Effector memory CD8-positive, alpha-beta T cell (primary cell): ENCODE measurements at places on chromosomes 7 and 10.

DNA sequence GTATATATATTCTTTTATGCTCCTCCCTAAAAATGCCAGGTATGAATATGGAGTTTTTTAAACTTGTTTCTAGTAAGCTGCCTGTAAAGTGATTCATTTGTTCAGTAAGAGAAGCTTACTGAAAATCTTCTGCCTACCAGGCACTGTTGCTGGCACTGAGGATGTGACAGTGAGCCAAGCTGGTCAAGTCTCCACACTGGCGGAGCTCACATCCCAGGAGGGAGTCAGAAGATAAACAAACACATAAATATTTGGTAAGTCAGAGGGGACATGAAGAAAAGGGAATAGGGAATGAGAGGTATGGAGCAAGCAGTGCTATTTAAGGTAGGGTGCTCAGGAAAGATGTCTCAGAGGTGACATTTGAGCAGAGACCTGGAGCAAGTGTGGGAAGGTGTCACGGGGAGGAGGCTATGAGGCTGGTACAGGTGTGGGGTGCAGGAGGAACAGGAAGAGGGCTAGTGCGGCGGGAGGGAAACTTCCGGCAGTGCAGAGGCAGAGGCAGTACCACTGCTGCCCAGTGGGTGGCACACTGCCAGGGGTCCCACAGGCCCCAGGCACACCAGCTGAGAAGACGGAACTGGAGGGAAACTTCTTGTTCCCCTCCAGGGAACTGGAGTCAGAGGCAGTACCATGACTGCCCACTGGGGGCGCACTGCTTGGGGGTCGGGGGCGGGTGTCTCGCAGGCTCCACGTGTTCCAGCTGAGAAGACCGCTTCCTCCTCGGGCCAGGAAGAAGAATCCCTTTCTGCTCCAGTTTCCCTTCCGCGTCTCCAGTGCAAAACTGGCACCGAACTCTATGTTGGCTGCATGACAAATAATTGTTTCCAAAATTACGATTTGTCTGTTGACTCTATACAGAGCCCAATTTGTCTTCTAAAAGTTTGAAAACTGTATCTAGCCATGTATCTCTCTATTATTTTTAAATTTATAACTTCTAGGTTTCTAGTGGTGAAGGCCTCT lies 161.0 kb downstream of the TEX36 start:
- DNase-seq: no peak

DNA sequence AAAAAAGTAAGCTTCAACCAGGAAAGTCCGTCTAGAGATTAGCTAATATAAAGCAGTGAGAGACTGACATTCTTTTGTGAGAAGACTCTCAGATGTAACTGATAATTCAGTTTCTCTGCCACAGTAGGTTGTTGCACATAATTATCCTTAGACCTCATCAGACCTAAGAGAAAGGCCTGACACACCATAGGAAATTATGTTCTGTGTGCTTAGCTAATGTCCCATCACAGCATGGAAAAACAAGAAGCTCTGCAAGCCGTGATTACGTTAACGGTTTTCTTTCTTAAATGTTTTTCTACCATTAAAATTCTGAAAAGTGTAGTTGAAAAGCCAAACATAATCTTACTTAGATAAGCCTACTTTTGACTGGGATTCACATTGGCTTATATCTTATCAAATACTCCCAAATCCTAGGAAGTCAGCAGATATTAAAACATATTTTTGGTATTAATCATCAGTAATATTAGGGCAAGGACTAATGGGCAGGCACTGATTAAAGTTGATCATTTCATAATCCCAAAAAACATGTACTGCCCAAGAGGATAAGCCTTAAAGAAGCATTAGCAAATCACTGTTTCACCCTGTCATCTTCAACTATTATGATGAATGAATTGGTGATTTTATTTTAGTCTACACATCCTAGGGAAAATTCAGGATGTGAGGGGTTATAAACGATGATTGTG lies 5.2 kb downstream of the CSTF2T start:
- DNase-seq: no peak

GRCh38 chr10:11162828-11163599 lies 145.3 kb downstream of the CELF2 start:
- DNase-seq: peak; percentile 83

DNA sequence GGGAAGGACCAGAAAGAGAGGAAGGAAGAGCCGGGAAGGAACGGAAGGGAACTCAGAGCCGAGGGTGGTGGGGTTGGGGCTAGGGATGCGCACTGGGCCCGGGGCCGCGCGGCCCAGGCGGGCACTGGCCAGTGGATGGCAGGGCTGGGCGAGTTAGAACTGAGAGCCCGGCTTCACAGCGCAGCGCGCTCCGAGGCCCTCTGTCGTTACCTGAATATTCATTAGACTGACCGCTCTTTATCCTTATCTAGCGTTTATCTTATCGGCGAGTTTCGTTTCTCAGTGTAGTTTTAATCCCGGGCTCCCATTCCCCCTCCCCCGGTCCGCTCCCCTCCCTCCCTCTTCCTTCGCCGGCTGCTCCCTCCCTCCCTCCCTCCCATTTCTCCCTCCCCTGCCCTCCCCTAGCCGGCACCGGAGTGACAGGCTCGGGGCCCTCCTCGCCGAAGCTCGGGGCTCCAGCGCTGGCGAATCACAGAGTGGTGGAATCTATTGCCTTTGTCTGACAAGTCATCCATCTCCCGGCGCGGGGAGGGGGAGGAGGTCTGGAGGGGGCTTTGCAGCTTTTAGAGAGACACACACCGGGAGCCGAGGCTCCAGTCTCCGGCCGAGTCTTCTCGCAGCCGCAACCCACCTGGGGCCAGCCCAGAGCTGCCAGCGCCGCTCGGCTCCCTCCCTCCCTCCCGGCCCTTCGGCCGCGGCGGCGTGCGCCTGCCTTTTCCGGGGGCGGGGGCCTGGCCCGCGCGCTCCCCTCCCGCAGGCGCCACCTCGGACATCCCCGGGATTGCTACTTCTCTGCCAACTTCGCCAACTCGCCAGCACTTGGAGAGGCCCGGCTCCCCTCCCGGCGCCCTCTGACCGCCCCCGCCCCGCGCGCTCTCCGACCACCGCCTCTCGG lies at the start of gene PAX2:
Gene PAX2, plus strand, starts transcription at position 596 of the 895 bp plus-strand sequence. CDS start 679 bp downstream, outside the sequence.
- DNase-seq: no peak

DNA sequence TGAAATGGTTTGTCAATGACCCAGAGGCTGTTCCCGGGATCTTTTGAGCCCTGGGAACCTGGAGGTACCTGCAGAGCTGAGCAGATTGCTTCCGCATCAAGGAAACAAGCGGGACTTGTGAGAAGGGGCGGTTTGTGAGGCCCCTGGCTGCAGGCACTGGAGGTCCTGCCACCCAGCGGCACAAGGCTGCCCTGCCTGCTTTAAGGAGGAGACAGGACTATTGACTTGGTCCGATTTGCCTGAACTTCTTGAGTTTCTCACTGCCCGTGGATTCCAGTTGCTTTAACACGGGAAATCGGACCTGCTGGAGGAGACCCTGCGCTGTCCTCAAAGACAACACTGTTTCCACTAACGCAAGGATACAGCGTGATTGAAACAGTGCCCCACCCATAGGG lies 130.1 kb downstream of the DNAJB6 start:
- DNase-seq: no peak

DNA sequence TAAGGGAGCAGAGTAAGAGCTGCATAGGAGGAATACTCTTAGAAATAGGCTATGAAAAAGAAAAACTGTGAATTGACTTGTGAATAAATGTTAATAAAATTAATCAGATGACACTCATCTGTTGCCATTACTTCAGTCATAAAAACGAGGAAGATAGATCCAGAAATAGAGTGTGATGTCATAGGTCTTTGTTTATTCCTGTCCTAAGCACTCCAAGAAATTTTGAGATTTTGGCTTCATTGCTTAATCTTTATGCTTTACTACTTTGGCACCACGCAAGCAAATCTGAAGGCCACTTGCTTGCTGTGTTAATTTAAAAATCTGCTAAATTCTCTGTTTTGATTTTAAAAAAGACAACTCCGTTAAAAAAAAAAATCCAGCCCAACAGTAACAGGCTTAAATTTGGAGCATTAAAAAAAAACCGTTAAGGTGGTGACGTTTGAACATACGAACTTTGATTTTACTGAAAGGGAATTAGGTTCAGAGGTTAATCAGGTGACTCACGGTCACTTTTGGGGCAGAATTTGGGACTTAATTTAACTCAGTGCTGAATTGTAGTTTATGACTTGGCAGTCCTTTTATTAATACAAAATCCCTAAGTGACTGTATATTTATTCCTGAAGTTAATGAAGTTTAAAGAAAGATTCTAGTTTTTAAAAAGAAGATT lies 3.4 kb downstream of the IFRD1 start:
- no peak for DNase-seq

DNA sequence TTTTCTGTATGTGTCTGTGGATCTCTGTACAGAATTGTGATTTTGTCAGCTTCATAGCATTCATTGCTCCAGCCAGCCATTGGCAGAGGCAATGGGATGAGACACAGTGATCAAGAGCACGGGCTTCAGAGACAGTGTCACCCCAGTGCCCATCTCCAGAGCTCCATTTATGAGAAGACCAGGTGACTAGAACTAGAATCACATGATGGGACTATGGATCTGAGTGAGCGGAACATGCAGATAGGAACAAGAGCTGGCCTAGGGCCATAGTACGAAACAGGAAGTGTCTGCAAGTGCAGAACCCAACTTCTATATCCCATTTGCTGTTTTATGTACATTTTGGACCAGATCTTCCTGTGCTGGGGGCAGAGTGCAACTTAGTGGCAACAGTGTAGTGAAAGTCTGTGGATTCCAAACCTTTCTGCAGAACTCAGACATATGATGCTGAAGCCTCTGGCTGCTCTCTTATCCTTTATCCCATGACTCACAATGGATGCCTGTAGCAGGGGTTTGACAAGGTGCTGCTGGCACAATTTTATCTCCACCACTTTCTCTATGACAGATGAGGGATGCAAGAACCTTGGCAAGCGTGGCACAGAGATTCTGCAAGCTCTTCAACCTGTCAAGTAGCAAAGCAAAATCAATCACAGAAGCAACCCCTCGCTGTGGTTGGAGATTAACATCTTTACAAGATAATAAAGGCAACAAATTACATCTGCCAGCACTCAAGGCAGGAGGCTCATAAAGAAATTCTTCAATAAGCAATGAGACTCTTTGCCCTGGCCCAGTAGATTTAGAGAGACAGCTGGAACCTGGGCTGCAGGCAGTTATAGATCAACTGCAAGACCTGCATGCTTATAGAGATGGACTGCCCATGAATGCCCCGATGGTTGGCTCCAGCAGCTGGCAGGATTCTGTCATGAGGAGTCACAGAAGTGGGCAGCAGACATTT lies 681.3 kb downstream of the TNS3 start:
- DNase-seq: no peak

DNA sequence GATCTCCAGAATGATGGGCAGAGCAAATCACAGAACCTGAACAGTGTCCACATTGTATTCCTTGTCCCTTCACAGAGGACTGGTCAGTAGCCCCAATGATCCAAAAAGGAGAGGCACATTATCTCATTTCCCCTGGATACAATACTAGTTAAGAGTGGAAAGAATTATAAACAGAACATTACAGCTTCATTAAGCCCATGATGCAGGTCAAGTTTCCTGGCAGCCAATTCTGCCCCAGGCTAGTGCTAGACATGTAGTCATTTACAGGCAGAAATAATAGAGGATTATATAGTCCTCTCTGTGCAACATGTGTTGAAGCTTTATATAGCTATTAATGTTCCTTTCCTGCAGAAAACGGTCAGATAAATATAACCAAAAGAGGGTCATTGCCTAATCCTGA lies 124.3 kb upstream of the WNT16 start:
- no peak for DNase-seq

DNA sequence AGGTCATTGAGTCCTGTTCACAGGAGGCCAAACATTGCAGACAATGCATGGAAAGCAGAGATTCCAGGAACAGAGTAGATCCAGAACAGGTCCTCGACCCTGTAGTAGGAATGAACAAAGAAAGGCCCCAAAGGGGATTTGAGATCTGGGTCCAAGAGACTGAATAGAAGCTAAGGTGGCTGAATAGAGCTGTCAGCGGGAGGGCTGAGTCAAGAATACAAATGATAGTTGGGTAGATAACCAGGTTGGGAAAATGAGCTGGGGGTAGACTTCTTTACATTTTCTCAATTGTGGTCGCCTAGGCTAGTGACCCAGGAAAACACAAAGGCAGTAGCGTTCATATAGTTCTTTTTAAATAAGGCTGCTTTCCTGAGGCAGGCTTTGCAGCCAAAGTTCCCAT lies 103.4 kb upstream of the ELMO1 start:
- no peak for DNase-seq

- no peak for DNase-seq
These were observed 87.5 kb downstream of the VOPP1 start for GRCh38 chr7:55484834-55485233.

GRCh38 chr7:28686418-28686800 lies 271.7 kb downstream of the TRIL start:
- DNase-seq: no peak

DNA sequence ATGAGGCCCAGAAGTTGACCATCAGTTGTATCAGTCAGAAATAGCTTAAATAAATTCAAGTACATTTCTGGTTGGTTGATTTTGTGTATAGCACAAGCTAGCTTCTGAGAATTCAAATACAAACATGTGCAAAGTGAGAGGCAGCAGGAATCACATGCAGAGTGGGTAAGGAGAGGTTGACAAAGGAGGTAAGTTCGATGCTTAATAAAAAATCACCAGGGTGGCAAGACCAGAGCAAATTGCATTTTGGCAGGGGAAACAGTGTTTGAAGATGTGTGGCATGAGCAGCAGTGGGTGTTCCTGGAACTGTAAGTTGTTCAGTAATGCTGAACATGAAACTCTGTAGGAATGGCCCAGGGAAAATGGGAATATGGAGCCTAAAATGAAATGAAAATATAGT lies 52.6 kb downstream of the GNAI1 start:
- no peak for DNase-seq

DNA sequence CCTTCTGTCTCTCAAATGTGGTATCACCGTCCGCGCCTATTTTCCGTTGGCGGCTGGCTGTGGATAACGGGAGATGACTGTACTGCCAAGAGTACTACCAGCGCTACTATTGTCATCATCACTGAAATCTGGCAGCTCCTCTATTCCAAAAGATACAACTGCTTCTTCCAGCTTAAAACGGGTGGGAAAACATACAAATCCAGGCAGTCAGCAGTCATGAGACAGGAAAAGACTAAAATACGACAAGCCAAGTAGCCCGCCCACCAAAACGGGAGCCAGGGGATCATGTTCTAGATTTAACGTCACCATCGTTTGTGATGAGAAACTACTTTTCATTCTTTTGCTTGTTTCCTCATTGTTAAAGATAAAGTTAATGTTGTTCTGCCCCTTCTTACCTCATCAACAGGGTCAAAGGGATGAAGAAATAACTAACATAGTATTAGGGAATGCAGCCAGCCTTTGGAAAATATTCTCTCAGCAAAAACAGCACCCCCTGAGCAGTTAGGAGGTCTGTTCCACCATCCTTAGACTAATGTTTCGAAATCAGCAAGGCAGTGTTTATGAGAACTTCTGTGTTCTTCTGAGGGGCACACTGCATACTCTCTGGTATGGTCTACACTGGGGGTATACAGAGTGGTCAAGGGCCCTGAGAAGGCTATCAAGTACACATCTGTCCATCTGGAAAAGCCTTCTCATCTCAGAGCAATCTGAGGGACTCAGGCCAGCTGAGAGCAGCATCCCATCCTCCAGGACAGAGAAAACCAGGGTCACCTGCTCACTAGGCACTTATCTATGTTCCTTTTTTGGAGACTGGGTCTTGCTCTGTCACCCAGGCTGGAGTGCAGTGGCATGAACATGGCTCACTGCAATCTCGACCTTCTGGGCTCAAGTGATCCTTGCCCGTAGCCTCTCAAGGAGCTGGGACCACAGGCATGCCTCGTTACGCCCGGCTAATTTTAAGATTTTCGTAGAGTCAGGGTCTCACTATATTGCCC lies 47.5 kb downstream of the GNA12 start:
- no peak for DNase-seq

- no peak for DNase-seq
These were observed 8.1 kb downstream of the DNAH11 start for GRCh38 chr7:21550821-21551531.
